ENCODE measurements at places on chromosomes 4 and X.
A peak's percentile ranks its signal among the peaks of the same experiment; 100 is the strongest.

- DNase-seq = peak; percentile 18
Measured at GRCh38 chrX:119488749-119489148, 20.5 kb downstream of the SLC25A5 start.

GRCh38 chrX:68719181-68719903, 71.9 kb downstream of the STARD8 start:
- DNase-seq = no peak

DNA sequence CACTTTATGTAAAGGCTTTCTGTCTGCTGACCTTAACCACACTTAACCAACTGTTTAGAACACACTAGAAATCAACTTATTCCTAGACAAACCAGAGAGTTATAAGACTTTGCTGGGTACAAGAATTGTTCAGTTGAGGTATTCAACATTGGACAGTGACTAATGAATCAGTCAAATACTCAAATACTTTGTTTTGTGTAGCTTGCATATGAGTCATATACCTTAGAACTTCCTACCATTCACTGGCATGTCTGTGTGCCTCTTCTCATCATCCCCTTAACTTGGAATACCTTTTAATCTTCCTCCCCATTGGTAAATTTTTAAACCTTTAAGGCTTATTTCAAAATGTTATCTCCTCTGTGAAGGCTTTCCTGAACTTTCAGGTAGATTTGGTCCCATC, 708.8 kb upstream of the GRIA3 start:
- no peak for DNase-seq

GRCh38 chr4:81179326-81179725, 35.7 kb downstream of the PRKG2 start:
- no peak for DNase-seq

GRCh38 chr4:183100827-183101226, 1.8 kb downstream of the WWC2 start:
- DNase-seq = no peak

GRCh38 chrX:113330416-113330815, 489.8 kb upstream of the AMOT start:
- no peak for DNase-seq

- no peak for DNase-seq
Measured at GRCh38 chr4:140158365-140159030, 4.5 kb upstream of the MAML3 start.

DNA sequence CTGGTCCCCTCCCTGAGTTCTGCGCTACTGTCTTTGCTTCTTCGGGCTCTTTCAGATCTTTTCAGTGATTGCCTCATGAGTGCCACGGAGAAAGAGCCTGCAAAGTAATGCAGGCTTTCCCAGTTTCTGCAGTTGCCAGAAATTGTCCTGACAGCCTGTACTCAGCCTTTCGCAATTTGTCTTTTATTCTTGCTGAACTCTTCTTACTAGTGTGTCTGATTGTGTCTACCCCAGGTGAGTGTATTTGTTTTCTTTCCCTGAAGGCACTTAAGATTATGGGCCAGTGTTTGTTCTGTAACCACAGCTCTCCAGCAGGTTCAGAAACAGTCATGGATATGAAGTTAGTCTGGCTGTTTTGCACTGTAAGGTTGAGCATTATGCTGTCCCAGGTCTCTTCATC, 47.1 kb downstream of the FAM193A start:
- DNase-seq = no peak

DNA sequence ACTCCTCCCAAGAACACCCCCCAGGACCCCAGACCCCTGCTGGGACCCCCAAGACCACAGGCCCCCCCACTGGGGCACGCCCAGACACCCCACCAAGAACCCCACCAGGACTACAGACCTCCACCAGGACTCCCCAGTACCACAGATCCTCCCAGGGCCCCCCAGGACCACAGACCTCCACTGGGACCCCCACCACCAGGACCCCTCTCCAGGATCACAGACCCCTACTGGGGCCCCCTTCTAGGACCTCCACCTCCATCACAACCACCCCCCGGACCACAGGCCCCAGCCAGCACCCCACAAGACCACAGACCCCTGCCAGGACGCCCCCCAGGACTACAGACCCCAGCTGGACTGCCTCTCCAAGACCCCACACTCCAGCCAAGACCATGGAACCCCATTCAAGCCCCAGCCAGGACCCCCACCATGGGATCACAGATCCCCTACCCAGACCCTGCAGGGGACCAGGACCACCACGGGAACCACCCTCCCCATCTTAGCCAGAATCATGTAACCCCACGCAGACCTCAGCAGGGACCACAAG, 855 bp upstream of the DHRSX start:
- DNase-seq = no peak

DNA sequence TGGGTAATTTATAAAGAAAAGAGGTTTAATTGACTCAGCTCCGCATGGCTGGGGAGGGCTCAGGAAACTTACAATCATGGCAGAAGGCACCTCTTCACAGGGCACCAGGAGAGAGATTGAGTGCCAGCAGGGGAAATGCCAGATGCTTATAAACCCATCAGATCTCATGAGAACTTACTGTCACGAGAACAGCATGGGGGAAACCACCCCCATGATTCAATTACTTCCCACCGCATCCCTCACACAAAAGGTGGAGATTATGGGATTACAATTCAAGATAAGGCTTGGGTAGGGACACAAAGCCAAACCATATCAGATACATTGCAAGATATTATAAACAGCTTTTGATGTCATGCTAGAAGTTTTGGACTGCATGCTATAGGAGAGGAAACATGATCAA, 204.3 kb downstream of the VEGFC start:
- DNase-seq = no peak

- no peak for DNase-seq
Measured at GRCh38 chrX:150163221-150163930, 199.7 kb upstream of the MAMLD1 start.

GRCh38 chr4:154086247-154086646, 297.4 kb upstream of the SFRP2 start:
- DNase-seq = no peak

DNA sequence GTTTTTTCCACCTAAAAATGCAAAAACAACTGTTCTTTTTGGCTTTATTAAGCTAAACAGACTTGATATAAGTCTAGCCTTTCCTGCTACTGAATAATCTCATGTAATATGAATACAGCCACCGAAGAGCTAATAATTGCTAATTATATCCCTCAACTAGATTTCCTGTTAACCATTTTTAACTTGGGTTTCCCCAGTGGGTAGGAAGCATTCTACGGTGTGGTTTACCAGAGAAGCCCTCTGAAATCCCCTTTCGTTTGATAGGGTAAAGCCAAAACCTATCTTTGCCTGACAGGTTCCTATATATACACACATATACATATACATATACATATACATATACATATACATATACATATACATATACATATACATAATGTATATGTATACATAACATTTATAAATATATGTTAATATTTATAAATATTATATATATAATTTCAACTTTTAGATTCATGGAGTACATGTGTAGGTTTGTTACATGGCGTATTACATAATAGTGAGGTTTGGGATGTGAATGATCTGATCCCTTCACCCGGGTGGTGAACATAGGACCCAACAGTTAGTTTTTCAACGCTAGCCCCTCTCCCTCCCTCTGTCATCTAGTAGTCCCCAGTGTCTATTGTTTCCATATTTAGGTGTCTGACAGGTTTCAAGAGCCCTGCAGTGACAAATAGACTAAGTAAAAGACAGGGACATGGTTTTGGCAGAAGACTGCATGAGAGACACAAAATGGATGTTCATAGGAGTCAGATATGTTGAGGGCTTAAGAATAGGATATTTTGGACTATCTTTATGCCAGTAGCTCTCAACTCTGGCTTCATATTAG, 62.4 kb downstream of the ATXN3L start:
- DNase-seq = no peak

DNA sequence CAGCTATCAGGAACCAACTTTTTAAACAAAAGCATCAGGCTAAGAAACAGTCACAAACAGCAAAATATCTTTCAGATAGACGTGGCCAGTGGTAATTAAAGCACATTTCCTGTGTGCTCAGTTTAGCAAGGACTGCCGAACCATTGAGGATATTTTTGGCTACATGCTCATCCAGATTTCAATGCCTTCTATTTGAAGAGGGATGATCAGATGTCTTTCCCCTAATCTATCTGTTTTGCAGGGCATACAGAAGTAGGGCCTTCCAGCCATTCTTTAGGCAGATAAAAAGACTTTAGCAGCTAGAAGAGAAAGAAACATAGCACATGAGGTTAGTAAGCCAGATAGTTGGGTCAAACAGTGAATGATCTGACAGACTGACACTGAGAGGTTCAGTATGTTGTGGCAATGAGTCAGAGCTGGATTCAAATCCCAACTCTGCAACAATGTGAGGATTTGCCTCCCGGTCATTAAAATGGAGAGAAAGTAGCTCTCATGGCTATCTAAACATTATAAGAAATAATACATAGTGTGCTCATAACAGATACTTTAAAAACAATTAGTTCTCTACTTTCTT, 100.0 kb upstream of the PRKG2 start:
- DNase-seq = no peak

DNA sequence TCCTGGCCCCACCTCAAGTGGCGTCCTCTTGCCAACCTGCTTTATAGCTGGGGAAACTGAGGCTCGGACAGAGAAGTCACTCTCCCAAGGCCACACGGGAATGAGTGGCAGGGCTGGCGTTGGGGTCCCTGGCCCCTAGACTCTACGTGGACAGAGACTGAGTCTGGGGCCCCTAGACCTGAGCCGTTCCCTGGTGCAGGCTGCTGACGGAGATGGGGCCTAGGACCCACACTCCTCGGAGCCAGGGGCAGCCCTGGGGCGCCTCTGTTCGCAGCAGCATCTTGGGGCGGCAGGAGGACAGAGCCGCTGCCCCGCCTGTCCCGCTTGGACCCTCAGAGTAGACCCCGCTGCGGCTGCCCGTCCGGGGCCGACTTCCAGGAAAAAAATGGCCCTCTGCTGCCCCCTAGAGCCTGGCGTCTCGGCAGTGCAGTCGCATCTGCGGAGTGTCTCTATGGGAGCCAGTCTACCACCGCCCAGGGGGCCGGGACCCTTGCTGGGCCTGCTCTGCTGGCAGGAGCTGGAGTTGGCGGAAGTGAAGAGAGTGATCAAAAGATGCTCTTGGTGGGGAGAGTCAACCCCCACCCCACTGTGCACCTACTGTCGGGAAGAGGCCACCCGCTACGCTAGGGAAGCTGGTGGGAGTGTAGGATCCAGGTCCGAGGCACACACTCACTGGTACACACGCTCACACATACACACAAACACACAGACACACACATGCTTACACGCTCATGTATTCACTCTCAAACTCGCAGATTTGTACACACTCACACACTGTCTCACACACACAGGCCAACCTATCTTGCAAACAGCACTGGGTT, 220.1 kb downstream of the AFAP1 start:
- peak; percentile 71 for DNase-seq

- DNase-seq = no peak
Measured at GRCh38 chr4:16265820-16266219, 39.5 kb upstream of the TAPT1 start.

DNA sequence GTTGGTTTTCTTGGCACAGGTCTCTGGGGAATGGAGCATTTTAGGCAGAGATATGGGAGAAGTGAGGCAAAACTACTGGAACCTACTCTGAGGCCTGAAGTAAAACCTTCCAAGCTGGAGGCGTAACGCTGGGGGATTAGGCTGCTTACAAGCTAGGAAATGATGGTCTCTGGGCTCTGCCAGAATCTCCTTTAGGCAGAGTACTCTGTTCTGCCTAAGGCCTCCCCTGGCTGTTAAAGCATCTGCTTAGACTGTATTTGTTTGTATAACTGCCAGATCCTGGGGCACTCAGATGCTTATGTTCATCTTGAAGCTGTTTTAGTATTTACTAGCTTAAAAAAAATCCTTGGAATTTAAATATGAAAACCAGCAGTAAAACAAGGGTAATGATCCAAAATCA, 822.2 kb downstream of the RPA4 start:
- DNase-seq = no peak

DNA sequence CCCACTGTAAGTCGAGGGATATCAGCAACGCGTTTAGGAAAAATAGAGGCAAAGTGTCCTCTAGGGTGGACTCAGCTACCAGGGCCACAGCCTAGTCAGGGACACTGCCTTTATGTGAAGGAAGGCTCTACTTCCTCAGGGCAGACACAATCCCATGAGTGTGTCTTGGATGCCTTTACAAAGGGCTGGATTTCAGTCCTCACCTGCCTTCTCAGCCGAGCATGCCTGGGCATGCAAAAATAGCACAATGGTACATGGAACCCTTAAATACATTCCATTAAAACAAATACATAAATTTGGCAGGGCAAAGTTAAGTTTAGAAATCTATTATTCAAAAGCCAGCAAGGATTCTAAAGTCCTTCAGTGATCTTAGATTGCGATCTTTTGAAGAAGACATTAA, 51.1 kb downstream of the DMD start:
- no peak for DNase-seq

DNA sequence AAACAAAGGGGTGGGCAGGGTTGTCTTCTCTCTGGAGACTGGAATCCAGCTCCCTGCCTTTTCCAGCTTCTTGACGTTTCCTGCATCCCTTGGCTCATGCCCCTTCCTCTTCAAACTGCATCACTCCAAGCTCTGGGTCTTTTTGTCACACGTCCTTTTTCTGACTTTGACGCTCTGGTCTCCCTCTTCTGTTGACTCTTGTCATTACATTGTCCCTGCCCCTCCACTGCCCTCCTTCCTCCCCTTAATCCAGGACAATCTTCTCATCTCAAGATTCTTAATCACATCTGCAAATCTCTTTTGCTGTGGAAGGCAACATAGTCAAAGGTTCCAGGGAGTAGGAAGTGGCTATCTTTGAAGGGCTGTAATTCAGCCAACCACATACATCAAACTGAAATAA, 178.3 kb downstream of the TMA16 start:
- no peak for DNase-seq

DNA sequence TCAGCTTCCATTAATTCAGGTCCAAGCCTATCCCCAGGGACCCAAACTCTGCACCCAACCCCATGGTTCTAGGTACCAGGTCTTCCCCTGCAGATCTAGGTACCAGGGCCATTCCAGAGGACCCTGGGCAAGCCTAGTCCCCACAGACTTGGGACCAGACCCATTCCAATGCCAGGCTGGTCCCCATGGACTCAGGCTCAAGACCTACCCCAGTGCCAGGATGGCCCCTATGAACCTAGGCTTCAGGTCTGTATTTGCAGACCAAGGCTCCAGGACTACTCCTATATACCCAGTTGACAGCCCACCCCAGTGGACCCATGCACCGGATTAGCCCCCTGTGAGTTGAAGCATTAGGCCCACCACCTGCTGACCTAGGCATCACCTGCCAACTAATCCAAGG, 8.9 kb downstream of the MTHFD2L start:
- no peak for DNase-seq

GRCh38 chr4:7801001-7801400, 138.7 kb downstream of the AFAP1 start:
- DNase-seq = no peak

DNA sequence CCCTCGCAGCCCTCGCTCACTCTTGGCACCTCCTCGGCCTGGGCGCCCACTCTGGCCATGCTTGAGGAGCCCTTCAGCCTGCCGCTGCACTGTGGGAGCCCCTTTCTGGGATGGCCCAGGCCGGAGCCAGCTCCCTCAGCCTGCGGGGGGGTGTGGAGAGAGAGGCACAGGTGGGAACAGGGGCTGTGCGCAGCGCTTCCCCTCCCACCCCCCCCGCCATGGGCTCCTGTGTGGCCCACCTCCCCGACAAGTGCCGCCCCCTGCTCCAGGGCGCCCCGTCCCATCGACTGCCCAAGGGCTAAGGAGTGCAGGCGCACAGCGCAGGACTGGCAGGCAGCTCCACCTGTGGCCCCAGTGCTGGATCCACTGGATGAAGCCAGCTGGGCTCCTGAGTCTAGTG, 220.2 kb downstream of the STPG2 start:
- no peak for DNase-seq

Measured in stimulated activated CD4-positive, alpha-beta T cell treated with anti-CD3 and anti-CD28 coated beads, Interleukin-12 subunit alpha, Interleukin-12 subunit beta, amount 100 ng/mL, for 4 hours (primary cell).